NCI-H524 (cell line): ENCODE measurements at places on chromosomes 1 and 21.

GRCh38 chr1:194431121-194431520 lies 1244.7 kb upstream of the B3GALT2 start:
- no peak for DNase-seq

- DNase-seq: peak; percentile 10
These were observed 10.5 kb downstream of the ACOT11 start for GRCh38 chr1:54558434-54559030.

- DNase-seq: no peak
These were observed 23.5 kb downstream of the COP1 start for GRCh38 chr1:176183618-176184017.

GRCh38 chr1:173049322-173049633 lies 1.5 kb downstream of the TNFSF18 start:
- no peak for DNase-seq

DNA sequence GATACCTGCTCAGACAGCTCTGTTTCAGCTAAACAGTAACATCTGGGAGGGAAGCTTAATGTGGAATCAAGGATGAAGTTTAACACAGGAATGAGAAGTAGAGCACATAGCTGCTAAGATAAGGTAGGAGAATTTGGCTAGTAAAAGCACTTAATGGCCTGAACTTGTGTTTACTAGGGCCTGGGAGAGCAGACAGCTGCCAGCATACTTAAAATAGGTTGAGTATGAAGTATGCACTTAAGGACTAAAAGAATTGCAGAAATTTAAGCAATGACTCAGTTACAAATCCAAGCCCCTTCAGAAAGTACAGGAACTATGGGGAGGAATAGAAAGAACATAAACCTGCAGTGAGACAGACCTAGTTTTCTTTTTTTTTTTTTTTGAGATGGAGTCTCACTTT lies 53.0 kb downstream of the BACH1 start:
- DNase-seq: peak; percentile 37

GRCh38 chr21:44496564-44497550 lies 41.5 kb downstream of the LRRC3 start:
- DNase-seq: no peak

DNA sequence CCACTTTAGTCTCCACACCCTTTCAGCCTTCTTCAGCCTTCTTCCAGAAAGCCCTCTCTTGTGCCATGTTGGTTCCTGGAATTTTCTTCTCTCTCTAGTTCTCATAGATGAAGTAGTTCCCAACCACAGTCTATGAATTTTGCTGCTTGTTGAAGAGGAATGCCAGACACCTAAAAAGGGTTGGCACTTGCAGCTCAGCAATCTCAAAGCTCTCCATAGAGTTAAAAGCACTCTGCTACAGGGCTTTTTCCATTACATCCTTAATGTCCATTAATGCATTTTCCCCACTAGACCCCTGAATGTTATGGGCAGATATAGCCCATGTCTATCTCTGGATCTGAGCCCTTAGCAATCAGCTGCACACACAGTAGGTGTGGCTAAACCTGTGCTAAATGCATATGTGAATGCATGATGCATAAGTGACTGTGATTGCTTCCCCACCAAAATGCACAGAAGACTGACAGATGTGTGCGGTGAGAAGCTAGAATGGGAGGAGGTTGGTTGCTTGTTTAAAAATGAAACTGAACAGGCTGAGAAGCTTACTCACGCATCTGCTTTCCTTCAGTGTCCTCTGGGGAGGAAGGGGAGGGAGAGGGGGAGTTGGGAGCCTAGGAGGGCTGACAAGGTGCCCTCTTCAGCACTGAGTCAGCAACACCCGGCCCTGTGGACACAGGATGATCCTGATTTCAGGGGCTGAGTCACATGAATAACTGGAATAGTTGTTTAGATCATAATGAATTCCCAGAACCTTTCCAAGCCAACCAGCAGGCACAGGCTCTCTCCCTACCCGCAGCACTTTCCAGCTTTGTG lies 146.1 kb upstream of the FGGY start:
- DNase-seq: no peak

- peak; percentile 38 for DNase-seq
These were observed 29.5 kb downstream of the SZRD1 start for GRCh38 chr1:16396591-16396990.

DNA sequence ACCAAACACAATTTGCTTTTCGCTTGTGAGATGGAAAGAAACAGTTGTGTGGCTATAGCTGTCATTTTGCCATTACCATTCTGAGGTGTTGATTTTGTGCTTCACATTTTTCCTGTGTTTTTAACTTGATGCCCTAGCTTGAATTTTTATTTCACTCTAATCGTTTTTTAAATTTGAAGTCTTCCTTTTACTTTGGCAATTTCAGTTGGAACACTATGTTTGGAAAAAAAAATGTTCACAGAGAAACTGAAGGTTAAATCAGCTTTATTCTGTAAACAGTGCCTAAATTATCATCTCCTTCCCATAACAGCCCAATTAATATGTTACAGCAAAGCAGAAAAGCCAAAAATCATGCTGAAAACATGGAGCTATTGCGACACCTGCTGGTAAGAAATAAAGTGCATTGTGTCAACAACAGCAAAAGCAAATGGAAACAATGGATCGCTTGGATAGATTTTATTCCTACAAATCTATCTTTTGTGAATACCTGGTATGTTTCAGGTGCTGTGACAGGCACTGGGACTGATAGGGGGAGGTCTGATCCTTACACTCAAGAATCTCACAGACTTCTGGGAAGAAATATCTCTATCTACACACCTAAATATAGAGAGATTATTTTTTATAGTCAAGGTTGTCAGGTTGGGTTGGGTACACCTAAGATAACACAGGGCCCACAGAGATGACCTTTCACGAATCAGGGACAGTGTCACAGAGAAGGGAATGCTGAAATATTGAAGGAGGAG lies 16.2 kb upstream of the ERICH3 start:
- peak; percentile 68 for DNase-seq
